NCI-H2171 treated with DMSO at 0.1 percent for 48 hours (cell line): ENCODE measurements at places on chromosomes 12 and 14.

- peak; percentile 63 for DNase-seq
These were observed at the start of gene ADAMTS20 for GRCh38 chr12:43551971-43552559. Gene ADAMTS20, minus strand, starts transcription at chr12:43552203. Its CDS starts 282 bp downstream, at chr12:43551921.

- no peak for DNase-seq
These were observed 113.3 kb upstream of the FSCB start for GRCh38 chr14:44620121-44621019.

- peak; percentile 85 for DNase-seq
These were observed 126.7 kb upstream of the CCDC196 start for GRCh38 chr14:66359500-66359899.

GRCh38 chr14:35558680-35559079 lies 24.7 kb downstream of the INSM2 start:
- DNase-seq, result peak; percentile 69

GRCh38 chr14:101577221-101577909 lies 16.1 kb downstream of the DIO3 start:
- no peak for DNase-seq

DNA sequence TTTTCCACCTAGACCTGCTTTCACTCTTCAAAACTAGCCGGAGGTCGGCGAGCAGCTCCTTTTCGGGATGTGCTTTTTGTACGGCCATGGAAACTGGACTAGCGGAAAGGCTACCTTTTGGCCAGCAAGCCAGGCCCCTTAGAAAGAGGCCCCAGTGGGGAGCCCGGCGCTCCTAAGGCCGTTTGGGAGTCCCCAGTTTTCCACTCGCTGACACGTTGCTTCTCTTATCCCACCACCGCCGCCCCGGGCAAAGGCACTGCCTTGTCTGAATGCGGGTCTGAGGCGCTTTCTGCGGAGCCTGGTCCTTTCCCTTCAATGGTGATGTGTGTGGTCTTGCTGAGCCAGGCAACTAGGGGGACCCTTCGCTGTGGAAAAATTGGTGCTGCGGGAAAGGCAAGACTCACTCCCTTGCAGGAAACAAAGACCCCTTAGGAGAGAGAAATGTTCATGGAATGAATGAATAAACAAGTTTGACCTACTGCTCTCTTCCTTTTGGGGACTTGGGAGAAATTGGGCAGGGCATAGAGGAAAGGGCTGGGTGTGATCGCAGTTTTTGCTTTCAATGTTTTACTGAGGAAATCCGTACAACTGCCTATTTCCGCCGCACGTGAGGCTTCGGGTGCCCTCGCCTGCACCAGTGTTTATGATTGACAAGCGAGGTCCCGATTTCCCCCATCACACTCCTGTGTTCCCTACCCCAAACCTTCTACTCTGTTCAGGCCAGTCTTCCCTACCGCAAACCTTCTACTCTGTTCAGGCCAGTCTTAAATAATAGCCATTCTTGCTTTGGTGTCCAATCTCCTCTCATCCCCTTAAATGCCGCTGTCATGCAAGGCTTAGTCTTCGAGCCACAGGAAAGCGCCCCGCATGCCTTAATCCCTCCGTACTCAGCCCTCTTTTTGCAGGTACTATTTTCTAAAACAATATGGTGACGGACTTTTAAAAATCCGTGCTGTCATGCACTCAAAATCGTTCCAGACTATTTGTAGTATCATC lies 1.0 kb upstream of the SLC38A2 start:
- no peak for DNase-seq

- no peak for DNase-seq
These were observed 12.5 kb downstream of the NAA25 start for GRCh38 chr12:112096070-112096469.

GRCh38 chr12:76142305-76142704 lies 57.8 kb upstream of the NAP1L1 start:
- DNase-seq, result no peak

GRCh38 chr14:89616852-89617341 lies 199.9 kb upstream of the FOXN3 start:
- DNase-seq, result peak; percentile 83

DNA sequence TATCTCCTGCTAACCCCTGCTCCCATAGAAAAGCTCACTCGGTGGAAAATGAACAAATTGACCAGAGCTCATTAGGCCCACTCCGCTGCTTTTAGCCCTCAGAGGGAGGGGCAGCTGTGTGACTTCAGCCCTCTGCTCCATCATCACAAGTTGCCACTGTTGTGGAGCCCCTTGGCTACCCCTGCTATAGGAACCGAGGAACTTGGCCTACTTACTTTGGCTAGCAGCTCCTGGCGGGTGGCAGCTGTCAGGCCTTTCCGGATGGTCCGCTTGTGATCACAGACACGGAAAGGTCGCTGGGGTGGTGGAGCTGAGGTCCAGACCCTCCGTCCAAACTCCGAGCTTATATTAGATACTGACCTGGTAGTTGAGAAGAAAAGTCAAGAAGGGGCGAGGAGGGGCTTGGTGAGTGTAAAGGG lies 612 bp downstream of the CIDEB start:
- DNase-seq, result no peak

DNA sequence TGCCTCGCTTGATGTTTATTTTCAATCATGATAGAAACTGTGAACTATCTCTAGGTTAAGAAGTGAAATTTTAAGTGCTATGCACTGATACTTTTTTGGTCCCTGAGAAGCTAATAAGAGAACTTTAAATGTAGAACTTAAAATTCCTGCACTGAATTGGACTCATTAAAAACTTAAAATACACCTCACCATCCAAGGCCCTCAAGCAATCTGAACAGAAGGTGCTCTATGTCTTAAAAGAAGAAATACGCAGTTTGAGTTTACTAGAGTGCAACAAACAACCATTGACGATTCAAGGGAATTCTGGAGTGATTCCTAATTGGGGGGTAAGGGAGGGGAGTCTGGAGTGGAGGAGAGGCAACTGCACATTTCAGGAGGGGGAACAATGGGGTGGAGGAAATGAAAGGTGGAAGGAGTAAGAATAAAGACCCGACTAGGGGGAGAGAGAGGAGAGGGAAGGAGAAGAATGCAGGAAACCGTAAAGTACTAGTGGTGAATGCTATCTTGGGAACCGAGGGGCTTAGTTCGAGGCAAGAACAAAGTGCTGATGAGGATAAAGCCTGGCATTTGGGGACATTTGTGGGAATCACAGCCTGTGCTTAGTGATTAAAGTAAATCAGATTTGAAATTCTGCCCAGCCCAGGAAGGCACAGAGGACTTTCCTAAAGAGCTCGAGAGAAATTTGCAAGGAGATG lies 389.7 kb downstream of the AACS start:
- no peak for DNase-seq

GRCh38 chr12:129304529-129304928 lies 451.3 kb downstream of the GLT1D1 start:
- no peak for DNase-seq

DNA sequence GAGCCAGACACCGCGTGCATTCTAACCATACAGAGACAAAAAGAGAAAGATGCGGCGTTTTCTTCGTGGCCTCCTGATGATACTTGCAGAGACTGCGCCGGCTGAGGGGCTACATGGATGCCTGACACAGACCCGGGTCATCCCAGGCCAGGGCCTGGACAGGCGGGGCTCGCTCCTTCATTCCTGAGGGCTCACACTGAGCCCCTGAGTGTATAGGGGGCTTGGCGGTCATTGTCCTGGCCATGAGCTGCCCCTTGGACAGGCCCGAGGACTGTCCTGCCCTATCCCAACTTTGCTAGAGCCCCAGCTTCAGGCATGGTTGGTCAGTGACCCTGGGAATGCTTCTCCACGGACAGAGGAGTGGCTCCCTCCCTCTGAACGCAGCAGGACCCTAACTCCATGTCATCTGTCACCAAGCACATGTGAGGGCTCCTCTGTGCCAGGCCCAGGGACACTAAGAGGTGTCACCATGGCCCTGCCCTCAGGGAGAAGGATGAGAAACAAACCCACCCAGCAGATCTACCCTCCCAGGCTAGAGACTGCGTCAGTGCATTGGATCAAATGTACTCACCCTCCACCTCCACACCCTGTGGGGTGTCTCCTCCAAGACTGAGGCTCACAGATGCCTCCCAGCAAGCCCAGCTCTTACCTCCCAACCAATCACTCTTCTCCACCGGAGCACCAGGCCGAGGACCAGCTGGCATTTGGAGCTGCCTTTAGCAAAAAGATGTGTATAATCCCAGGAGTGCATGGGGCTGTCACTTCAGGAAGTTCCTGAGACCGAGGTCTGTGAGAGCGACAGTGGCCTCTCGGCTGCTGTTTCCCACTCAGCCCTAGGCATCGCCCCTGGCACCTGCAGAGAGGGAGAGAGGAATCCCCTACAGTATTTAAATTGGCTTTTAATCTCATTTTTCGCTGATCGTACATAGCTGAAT lies 102.7 kb downstream of the DICER1 start:
- DNase-seq, result no peak

GRCh38 chr12:115619889-115620288 lies 657.6 kb downstream of the MED13L start:
- no peak for DNase-seq

GRCh38 chr14:59511916-59512575 lies 27.7 kb downstream of the JKAMP start:
- DNase-seq, result peak; percentile 26

- DNase-seq, result no peak
These were observed 160.8 kb upstream of the FAR2 start for GRCh38 chr12:28988325-28988704.

GRCh38 chr12:112418608-112419296 lies at the start of gene PTPN11:
Gene PTPN11, plus strand, starts transcription at chr12:112418947. Its CDS starts 165 bp downstream, at chr12:112419112.
- peak; percentile 75 for DNase-seq

- DNase-seq, result no peak
These were observed 35.7 kb downstream of the HIGD1C start for GRCh38 chr12:50988051-50988450.

DNA sequence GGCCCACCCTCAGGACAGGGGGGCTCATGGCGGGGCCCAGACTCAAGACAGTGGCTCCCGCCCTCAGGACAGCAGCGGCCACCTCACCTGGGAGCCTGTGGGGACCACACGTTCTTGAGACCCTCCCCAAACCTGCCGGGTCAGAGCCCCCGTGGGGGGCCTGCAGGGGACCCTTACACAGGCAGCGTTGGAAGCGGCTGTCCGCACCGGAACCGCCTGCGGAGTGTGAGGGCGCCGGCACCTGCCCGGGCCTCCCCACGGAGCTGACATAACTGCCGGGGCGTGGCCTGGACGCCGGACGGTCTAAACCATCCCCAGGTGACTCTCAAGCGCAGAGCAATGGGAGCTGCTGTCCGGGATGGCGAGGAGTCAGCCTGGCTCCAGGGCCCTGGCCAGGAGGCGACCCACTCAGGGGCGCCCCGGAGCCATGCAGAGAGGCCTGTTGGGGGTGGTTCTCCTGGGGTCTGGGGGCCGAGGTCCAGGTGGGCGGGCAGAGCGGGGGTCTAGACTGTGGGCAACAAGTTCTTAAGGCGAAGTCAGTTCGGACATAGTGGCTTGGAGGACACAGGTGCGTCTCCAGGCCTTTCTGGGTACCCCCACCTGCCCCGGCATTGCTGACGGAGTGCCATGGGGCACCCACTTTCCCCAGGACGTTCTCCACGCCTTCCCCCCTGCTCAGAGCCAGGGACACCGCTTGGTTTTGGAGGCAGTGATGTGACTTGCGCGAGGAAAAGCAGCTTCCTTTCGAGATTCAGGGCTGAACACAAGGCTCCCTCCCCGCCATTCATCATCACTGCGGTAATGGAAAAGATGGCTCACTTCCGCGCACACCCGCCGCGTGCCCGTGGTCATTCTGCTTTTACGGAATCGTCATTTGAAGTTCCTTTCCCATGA lies 23.2 kb downstream of the GALNT9 start:
- no peak for DNase-seq

DNA sequence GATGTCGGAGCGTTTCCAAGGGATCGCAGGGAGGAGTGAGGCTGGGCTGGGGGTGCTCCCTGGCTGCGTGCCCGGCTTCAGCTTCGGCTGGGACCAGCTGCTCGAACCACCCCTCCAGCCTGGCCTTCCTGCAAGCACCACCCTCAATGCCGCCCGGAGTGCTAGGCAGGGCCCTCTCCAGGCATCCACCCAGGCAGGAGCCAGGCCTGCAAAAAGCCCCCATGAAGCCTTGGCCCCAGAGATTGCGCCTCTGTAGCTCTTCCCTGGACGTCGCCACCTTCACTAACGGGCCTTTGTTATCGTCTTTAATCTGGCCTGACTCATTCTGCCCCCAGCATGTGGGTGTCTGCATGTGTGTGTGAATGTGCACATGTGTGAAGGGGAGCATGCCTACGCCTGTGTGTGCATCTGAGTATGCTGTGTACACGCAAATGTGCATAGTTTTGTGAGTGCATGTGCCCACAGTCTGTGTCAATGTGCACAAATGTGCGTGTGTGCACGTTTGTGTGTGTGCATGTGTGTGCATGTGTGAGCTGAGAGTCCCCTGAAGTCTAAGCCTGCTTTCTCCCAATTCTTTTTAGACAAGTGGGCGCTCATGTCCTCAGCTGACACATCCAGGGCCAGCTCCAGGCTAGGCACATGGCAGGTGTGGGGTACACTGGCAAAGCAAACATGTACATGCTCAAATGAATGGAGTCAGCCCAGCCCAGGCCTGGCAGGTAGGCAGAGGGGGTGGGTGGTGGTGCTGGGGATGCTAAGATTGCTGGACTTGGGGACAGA lies 195.4 kb upstream of the C14orf180 start:
- DNase-seq, result peak; percentile 72

DNA sequence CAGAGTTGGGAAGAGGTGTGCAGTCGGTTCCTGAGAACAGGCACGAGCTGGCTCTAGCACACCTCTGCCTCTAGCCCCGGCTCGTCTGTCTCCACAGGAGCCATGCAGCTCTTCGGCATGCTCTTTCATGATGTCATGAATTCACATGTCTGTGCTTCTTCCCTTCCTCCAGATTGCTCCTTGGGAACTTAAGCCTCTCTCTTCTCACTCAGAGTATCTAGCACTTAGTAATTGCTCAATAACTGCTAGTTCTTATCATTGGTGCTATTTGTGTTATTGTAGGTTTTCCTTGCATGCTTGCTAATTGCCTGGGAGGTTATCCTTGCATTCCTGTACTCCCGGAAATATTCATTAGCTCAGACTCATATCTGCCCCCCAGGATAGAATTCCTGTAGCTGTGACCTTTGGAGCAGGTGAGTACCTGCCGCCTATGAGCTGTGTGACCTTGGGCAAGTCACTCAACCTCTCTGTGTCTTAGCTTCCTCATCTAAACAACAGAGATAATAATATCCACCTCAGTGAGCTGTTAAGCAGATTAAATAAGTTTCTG lies 19.5 kb downstream of the FAM181A start:
- DNase-seq, result no peak

GRCh38 chr12:27826076-27826475 lies 46.0 kb upstream of the MANSC4 start:
- no peak for DNase-seq

- no peak for DNase-seq
These were observed 16.2 kb downstream of the ACIN1 start for GRCh38 chr14:23078692-23079116.

- peak; percentile 49 for DNase-seq
These were observed 220.4 kb upstream of the GARIN6 start for GRCh38 chr12:99427104-99427503.

DNA sequence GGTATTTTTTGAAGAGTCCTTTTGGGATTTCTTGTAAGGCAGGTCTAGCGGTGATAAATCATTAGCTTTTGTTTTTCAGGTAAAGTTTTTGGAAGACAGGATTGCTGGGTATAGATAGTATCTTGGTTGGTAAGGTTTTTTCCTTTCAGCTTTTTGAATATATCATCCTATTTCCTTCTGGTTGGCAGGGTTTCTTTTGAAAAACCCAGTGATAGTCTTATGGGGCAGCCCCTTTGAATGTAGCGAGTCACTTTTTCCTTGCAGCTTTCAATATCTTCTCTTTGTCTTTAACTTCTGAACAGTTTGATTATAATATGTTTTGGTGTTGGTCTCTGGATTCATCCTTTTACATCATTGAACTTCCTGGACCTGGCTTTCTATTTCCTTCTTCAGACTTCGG lies 20.2 kb downstream of the TMX1 start:
- DNase-seq, result no peak

GRCh38 chr12:82958966-82959365 lies 272.3 kb downstream of the TMTC2 start:
- no peak for DNase-seq
